Stromal cell of bone marrow (primary cell): ENCODE measurements at places on chromosomes 16 and 17.

GRCh38 chr17:42421507-42422338 is 1.3 kb downstream of the CAVIN1 start:
- DNase-seq = peak; percentile 40

GRCh38 chr16:72198021-72198711 is 26.2 kb upstream of the PMFBP1 start:
- peak; percentile 89 for DNase-seq

DNA sequence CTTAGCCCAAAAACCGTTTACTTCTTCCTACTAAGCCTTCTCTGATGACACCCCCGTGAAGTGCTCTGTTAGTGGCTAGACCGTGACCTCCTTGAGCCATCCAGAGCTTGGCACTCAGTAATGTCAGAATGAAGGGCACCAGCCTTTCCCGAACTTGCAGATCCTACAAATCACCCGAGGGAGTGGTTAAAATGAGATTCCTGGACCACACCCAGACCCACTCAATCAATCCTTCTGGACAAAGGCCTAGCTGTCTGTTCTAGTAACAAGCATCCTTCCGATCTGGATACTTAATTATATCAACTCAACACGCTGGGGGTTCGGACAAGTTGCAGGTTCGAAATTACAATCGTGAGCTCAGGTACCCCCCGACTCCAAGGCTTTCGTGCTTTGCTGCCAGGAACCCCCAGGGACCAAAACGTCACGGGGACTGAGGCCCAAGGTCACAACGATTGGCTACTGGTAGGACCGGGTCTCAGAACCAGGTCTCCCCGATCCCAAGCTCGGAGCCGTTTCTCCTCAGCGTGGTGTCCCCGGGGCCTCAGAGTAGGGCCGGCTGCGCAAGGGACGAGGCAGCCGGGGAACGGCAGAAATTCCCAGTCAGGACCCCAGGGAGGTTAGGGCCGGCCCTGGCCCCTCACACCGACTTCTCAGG is 527 bp downstream of the CIAPIN1 start:
- DNase-seq = no peak

DNA sequence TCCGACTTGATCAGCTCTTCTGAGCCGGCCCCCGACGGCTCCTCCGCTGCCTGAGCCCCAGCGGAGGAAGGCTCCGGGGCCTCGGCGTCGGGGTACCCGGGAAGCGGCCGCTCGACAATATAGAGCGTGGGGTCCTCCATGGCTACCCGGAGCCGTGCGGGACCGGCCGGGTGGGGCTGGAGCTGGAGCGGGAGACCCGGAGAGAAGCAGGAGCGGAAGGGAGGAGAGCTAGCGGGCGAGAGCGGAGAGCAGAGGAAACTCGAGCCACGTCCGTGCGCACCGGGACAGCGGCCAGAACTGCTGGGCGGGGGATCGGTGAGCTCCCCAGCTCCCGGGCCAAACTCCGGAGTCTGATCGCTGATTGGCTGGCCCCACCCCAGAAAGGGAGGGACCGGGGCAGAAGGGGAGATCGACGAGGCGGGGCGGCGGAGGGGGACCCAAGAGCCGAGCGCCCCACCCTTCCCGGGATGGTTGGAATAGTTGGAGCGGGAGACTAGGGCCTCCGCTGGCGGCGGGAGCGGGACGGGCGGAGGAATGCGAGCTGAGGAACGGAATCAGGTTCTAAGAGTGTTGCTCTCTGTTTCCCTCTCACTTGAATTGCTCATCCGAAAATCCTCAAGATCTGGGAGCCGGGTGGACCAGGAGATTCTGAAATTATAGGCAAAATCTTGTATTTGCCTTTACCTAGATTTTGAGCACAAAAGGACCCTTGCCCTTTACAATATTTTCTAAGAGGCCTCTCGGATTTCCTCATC is at the start of gene CAVIN1:
CAVIN1 (minus strand) TSS at position 299 of the 755 bp plus-strand sequence; CDS start at position 140, 159 bp downstream.
- DNase-seq = peak; percentile 99

DNA sequence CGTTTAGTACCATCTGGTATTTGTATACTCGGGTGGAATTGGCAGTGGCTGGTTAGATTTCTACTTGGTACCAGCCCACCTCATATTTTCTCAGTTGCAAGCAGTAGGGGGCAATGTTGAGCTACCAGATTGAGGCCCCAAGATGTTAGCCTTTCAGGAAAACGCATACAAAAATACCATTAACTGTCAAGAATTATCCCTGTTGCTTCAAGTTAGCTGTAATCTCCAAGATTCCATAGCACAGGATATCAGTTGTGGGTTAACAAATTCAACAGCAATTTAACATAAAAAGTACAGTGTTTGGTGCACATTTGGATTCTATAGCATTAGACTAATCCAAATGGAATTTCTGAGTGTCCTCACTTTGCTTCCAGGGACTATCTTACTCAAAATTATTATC is 188.2 kb downstream of the FTO start:
- peak; percentile 58 for DNase-seq

GRCh38 chr17:42026857-42027589 is 7.1 kb downstream of the NKIRAS2 start:
- DNase-seq = no peak

DNA sequence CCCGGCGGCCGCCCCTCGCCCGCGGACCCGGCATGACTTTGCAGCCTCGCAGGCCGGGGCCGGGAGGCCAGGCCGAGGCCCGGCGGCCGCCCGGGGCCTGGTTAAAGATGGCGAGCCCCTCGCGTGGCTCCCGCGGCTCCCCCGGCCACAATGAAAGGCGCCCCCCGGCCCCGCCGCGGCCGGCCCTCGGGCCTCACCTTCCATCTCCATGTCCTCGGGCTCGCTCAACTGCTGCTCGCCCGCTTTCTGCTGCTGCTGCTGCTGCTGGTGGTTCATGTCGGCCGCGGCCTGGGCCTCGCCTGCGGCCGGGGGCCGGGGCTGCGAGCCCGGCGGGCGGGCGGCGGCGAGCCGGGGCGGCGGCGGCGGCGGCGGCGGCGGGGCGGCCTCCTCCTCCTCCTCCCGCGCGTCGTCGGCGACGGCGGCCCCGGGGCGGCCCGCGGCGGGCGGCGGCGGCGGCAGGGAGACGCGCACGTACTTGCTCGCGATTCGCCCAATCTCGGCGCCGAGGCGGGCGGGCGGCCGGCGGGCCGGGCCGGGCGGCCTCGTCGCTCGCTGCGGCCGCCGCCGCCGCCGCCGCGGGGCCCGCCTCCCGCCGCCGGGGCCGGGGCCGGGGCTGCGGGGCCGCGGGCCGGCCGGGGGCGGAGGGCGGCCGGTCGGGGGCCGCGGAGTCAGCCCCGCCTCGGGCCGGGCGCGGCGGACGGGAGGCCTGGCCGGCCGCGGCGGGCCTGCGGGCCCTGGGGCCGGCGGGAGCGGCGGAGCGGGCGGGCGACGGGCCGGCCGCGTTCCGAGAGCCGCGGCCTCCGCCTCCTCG is 491 bp downstream of the USP7 start:
- no peak for DNase-seq

DNA sequence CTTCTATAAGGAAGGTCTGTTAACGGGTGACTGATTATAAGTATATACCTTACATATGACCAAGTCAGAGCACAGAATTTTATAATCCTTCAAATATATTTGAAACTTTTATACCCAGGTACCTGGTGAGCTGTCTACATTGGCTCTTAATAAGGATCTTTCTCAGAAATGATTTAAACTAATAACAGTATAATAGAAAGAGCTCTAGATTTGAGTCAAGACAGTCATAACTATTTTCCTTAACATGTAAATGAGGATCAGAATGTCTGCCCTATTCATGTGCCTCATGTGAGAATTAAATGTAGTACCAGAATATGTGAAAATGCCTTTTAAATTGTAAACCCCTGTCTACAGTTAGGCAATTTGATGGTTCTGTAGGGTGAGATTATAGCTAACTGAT is 14.5 kb downstream of the CBFB start:
- no peak for DNase-seq

- peak; percentile 96 for DNase-seq
Observed at GRCh38 chr16:16021988-16022682, 72.7 kb downstream of the ABCC1 start.

GRCh38 chr16:59274141-59274540 is 540.0 kb upstream of the GOT2 start:
- DNase-seq = no peak

DNA sequence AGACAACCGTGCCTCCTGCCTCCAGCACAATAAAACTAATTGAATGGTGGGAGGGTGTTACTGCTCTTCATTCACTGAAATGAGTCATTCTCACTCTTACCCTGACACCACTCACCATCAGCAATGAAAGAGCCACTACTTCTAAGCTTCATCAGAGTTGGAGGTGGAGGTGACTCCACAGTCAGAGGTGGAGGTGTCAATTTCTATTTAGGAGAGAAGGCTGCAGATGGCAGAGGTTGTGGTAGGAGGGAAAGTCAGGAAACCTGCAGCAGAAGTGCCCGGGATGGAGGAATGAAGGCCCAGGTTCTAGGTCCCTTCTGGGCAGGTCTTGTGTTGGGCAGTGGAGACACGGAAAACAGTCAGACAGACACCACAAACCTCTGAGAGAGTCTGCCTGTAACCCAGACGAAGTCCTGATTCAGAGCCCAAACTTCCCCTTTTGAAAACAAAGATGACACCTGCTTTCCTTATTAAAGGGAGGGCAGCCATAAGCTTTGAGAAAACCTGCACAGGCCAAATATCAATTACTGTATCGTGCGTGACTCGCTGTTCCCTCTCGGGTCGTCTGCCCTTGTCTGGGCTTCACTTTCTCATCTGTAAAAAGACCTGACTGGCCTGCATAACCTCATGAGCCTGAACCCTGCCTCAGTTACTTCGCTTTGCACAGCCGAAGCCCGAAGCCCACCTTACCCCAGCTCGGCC is 668 bp downstream of the ATPAF2 start:
- no peak for DNase-seq

GRCh38 chr17:48336986-48337385 is 93.0 kb downstream of the SKAP1 start:
- no peak for DNase-seq

GRCh38 chr17:47797797-47798196 is 23.8 kb downstream of the OSBPL7 start:
- DNase-seq = no peak

DNA sequence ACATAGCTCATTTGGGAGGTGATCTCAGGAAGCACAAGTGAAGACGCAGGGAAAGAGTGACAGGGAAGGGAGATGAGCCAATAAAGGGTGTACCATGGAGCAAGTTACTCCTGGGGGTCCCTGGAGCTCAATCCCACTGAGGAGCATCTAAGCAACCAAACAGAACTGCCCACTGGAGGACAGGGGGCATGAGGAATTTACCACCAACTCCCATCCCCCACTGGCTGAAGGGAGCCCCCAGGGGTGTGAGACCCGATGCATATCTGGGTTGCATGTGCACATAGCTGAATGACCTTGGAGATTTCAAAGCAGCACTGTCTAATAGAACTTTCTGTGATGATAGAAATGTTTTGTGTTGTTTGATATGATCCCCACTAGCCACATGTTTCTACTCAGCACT is 29.6 kb downstream of the C16orf82 start:
- no peak for DNase-seq

- DNase-seq = no peak
Observed at GRCh38 chr16:77816293-77816692, 27.9 kb downstream of the VAT1L start.

DNA sequence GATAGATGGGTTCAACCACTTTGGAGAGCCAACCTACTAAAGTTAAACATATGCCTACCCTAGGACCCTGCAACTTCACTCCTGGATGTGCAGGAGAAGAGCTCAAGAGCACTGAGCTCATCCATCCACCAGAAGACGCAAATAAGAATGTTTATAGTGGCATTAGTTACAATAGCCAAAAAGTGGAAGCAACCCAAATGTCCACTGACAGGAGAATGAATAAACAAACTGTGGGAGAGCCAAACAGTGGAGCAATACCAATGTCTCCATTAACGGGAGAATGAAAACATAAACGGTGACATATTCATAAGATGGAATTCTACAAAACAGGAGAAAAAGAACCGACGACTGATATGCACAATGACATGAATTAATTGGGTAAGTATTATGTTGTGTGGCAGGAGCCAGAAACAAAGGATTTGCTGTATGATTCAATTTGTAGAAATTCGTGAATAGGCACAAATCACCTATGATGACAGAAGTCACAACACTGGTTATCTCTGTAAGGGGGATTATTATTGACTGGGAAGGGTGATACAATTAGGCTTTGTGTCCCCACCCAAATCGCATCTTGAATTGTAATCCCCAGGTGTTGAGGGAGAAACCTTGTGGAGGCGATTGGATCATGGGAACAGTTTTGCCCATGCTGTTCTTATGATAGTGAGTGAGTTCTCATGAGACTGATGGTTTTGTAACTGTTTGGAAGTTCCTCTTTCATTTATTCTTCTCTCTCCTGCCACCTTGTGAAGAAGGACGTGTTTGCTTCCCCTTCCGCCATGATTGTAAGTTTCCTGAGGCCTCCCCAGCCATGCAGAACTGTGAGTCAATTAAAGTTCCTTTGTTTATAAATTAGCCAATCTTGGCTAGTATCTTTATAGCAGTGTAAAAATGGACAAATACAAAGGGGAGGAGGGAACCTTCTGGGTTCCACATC is 57.9 kb upstream of the PLCG2 start:
- no peak for DNase-seq

DNA sequence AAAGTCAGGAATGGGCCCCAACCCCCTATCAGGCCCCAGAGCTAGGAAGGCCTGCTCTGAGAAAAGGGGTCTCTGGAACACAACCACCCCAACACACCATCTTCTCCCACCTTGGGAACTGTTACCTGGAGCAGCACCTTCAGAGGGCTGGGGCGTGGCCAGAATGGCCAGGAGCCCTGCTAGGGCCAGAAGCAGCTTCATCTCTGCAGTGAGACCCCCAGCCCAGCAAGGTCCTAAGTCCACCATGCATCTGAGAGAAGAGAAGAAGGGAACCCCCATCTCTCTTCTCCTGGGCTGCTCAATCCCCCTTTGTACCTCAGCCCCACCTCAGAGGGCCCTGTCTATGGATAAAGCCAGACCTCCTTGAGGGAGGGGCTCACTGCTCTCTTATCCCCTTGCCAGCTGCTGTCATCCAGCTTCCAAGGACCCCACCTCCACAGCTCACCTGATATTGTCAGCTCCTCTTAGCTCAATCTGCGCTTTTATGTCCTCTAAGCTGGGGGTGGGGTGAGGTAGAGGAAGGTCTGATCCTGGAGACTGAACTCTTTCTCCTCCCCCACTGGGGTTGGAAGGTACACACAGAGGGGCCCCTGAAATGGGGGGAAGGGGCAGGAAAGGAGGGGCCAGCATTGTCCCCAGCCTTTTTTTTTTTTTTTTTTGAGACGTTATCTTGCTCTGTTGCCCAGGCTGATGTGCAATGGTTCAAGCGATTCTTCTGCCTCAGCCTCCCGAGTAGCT is at the start of gene MPO:
MPO (minus strand) TSS at position 456 of the 738 bp plus-strand sequence; CDS start at position 279, 177 bp downstream.
- DNase-seq = no peak

- peak; percentile 65 for DNase-seq
Observed at GRCh38 chr16:83928341-83929055, 24.5 kb upstream of the OSGIN1 start.

GRCh38 chr16:70735141-70735979 is 49.5 kb upstream of the MTSS2 start:
- DNase-seq = peak; percentile 74

GRCh38 chr16:72752004-72752695 is 295.8 kb downstream of the ZFHX3 start:
- no peak for DNase-seq

- DNase-seq = peak; percentile 45
Observed at GRCh38 chr17:64240741-64241347, 22.2 kb downstream of the TEX2 start.
